A549 (cell line): ENCODE measurements at places on chromosomes 13 and 19. TPM values are rescaled to one million over a fixed set of nuclear protein-coding genes. Genes with fewer than 3 reads are reported as not detected.
A peak's percentile ranks its signal among the peaks of the same experiment; 100 is the strongest.

- DNase-seq, result peak; percentile 46
These were observed 22.2 kb downstream of the CCDC169 start for GRCh38 chr13:36275190-36276002.

- no peak for DNase-seq
These were observed 39.2 kb downstream of the GATAD2A start for GRCh38 chr19:19444681-19445155.

- peak; percentile 22 for DNase-seq
These were observed 52.5 kb downstream of the FLT3 start for GRCh38 chr13:28047757-28048388.

DNA sequence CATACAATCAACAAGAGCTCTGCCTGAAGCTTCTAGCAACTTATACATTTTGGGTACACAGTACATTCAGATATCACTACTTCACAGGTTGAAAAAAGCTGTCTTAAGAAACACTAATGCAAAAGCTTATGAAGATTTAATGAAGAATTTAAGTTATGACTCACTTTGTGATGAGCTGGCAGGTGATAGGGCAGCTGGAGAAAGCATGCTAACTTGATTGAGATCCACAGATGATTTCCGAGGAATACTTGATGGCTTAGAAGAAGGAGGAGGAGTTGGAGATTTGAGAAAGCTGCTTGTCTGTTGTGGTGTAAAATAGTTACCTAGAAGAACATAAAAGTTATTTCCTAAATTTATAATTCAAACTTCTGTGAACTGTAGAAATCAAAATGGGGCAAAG, 23.3 kb downstream of the EXOSC8 start:
- DNase-seq, result no peak

- DNase-seq, result no peak
These were observed 345.3 kb downstream of the SLITRK1 start for GRCh38 chr13:83536941-83537340.

- DNase-seq, result no peak
These were observed 68.0 kb upstream of the C1QTNF9B start for GRCh38 chr13:23965346-23965745.

DNA sequence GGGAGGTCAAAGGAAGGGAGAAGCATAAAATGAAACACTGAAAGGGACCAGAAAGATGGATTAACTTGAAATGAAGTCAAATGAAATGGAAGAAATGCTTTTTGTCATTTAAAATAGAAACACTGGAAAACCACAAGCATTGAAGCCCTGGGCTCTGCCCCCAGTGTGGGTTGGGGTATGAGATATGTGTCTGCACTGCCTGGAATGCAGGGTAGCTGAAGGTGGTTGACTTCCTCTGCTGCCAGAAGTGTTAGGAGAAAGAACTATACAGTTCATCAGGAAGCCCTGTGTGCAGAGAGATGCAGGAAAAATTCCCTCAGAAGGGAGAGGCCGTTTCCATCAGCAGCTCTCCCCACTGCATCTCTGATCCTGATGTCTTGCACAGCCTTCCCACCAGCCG, 69.2 kb downstream of the DHRS12 start:
- no peak for DNase-seq

DNA sequence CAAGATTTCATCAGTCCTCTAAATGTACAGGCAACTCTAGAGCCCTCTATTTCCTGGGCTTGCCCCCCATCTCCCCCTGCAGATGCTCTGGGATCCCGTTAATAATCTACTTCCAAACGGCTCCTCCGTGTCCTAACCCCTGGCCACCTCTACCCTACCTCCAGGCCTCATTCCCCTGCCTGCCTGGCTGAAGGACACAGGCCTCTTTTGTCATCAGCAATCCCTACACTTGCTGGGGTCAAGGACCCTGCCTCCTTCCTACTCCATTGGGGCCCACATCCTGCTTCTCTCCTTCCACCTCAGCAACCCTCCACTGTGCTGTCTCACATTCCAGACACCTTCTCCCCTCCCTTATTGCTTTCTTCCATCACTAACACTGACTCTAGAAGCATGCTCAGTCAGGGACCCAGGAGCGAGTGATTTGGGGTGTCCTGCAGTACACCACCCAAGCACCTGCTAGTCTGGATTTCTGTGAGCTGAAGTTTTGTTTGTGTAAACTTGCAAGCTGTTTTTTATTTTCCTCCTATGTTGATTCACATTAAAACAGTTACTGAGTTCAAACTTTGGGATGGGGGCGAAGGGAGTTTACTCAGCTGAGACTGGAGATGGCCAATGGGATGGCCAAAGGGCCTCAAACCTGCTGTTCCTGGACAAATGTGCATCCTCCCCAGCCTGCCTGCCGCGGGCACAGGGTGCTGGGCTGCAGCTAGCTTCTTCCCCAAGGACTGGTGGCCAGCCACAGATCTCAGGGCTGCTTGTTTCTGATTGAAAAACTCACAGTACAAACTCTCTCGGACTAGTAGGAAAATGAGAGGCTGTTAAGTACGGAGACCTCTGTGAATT, 314.7 kb downstream of the FOXO1 start:
- no peak for DNase-seq

DNA sequence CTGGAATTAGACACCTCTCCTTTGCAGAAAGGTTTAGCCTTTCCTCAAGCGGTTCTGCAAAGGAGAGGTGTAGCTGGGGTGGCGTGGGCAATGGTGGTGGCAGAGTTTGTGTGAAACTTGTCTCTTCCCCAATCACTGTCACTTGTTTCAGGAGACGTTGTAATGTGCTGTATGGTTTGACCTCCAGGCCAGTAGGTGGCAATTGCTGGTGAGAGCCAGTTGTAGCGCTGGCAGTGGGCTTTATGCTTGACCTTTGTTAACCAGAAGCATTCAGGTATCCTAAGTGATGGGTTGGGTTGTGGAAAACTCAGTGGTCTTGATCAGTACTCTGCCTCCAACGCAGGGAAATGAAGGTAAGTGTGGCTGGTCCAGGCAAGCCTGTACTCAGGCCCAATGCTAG, 12.7 kb upstream of the LILRA5 start:
- no peak for DNase-seq

DNA sequence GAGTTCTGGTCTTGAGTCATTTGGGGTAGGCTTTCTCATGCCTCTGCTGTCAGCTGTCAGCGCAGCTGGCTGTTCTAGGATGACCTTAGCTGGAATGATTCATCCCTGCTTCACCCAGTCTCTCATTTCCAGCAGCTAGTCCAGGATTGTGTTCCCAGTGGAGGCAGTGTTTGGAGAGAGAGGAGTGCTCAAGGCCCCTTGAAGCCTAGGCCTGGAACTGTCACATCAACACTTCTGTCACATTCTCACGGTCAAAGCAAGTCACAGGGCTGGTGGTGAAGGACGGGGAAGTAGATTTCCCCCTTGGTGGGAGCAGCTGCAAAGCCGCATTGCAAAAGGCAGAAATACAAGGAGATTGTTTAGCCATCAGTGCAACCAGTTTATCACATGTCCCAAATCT, 15.2 kb downstream of the TPT1 start:
- DNase-seq, result no peak

GRCh38 chr19:47644199-47644598, 35.3 kb downstream of the BICRA start:
- no peak for DNase-seq

The NUP58 gene
- polyA plus RNA-seq, result 19.6 to 20.1 TPM (median 20.0 TPM) in 3 replicates

The RNF17 gene
- polyA plus RNA-seq, result not detected in 3 replicates

The TEAD2 gene
- 19.0 to 26.3 TPM (median 25.3 TPM) in 3 replicates for polyA plus RNA-seq

The PRR19 gene
- 3.4 to 4.5 TPM (median 4.2 TPM) in 3 replicates for polyA plus RNA-seq

The APLP1 gene
- polyA plus RNA-seq, result 52.1 to 54.8 TPM (median 54.7 TPM) in 3 replicates

The SOX1 gene
- not detected in 3 replicates for polyA plus RNA-seq
